ENCODE measurements at places on chromosomes 13 and 19.
A peak's percentile ranks its signal among the peaks of the same experiment; 100 is the strongest.

GRCh38 chr13:98962901-98963590, 14.8 kb downstream of the DOCK9 start:
- H3K27me3 ChIP-seq = no peaks in the 10 kb centered on the region
- DNase-seq = no peak
- H3K4me3 ChIP-seq = no peak overlapping the region
- H3K27ac ChIP-seq = no peak overlapping the region

GRCh38 chr19:6530386-6531162, at the start of gene TNFSF9:
TSS of gene TNFSF9 (plus strand) at chr19:6531026. CDS start at chr19:6531037, 11 bp downstream.
- H3K4me3 ChIP-seq = peak within 1 kb of the TSS; percentile 90
- peak; percentile 77 for DNase-seq
- H3K27ac ChIP-seq = peak within 1 kb of the TSS; percentile 83

GRCh38 chr19:1263188-1263587, 5.9 kb upstream of the CIRBP start:
- H3K4me3 ChIP-seq = peak overlapping the region; percentile 53
- DNase-seq = no peak
- H3K4me1 ChIP-seq = peaks cover 40% of the 10 kb centered on the region
- no peaks in the 10 kb centered on the region for H3K27me3 ChIP-seq
- H3K27ac ChIP-seq = peak overlapping the region; percentile 52

DNA sequence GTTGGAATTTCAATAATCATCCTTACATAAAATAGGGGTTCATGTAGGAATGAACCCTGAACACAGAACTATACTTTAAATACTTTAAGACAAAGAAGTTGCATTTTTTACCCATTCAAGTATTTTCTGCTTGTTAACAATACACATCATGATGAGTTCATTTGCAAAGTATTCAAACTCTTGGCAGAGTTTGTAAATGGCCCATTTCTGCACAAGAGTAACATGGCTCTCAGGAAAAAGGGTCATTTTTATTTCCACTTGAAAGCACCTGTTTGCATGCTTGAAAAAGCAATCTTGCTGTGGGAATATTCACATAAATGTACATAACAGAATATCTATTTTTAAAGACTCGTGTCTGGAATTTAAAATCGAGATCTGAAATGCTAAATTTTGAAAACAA, 18.1 kb downstream of the ESD start:
- H3K4me3 ChIP-seq = no peak overlapping the region
- DNase-seq = no peak
- peaks cover 46% of the 10 kb centered on the region for H3K36me3 ChIP-seq

- no peak overlapping the region for H3K27ac ChIP-seq
- H3K27me3 ChIP-seq = peaks cover 42% of the 10 kb centered on the region
- peaks cover 5% of the 10 kb centered on the region for H3K4me1 ChIP-seq
- no peak for DNase-seq
- H3K4me3 ChIP-seq = no peak overlapping the region
- no peaks in the 10 kb centered on the region for H3K36me3 ChIP-seq
Measured at GRCh38 chr19:11284515-11284914, 11.4 kb upstream of the TSPAN16 start.

- peak overlapping the region; percentile 32 for H3K27ac ChIP-seq
- no peaks in the 10 kb centered on the region for H3K27me3 ChIP-seq
- no peaks in the 10 kb centered on the region for H3K36me3 ChIP-seq
- H3K4me1 ChIP-seq = peaks cover 50% of the 10 kb centered on the region
- H3K4me3 ChIP-seq = no peak overlapping the region
- DNase-seq = no peak
Measured at GRCh38 chr13:75363371-75363770, 118.6 kb downstream of the TBC1D4 start.

- H3K27me3 ChIP-seq = no peaks in the 10 kb centered on the region
- no peaks in the 10 kb centered on the region for H3K36me3 ChIP-seq
- no peak overlapping the region for H3K4me3 ChIP-seq
- no peaks in the 10 kb centered on the region for H3K4me1 ChIP-seq
- DNase-seq = no peak
Measured at GRCh38 chr13:37134411-37135041, 29.1 kb upstream of the CSNK1A1L start.

GRCh38 chr19:53881482-53882390, at the start of gene PRKCG:
TSS of gene PRKCG (plus strand) at chr19:53882197. CDS start at chr19:53882495, 298 bp downstream.
- peaks cover 22% of the 10 kb centered on the region for H3K4me1 ChIP-seq
- no peak within 1 kb of the TSS for H3K27ac ChIP-seq
- H3K36me3 ChIP-seq = peaks cover 8% of the 10 kb centered on the region
- peak within 1 kb of the TSS; percentile 50 for H3K4me3 ChIP-seq
- H3K27me3 ChIP-seq = peaks cover 24% of the 10 kb centered on the region

DNA sequence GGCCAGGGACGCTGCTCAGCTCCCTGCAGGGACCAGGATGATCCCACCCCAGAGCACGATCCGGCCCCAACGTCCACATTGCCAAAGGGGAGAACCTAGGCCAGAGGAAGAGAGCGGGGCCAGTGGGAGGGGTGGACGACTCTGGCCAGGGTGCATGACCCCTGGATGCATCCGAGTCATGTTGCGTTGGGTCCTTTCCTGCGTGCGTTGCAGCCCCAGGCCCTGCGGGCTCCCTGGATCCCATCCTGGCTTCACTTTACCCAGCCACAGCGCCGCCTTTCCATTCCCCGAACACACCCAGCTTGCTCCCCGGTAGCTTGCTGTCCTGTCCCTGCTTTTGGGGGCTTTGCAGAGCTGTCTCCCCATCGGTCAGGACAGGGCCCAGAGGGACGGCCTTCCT, 10.5 kb downstream of the PLIN4 start:
- DNase-seq = no peak
- H3K27me3 ChIP-seq = no peaks in the 10 kb centered on the region
- no peak overlapping the region for H3K4me3 ChIP-seq

GRCh38 chr19:30001301-30001700, 59.3 kb downstream of the URI1 start:
- H3K27ac ChIP-seq = no peak overlapping the region
- no peak overlapping the region for H3K4me3 ChIP-seq
- no peaks in the 10 kb centered on the region for H3K27me3 ChIP-seq
- H3K4me1 ChIP-seq = peaks cover 73% of the 10 kb centered on the region

DNA sequence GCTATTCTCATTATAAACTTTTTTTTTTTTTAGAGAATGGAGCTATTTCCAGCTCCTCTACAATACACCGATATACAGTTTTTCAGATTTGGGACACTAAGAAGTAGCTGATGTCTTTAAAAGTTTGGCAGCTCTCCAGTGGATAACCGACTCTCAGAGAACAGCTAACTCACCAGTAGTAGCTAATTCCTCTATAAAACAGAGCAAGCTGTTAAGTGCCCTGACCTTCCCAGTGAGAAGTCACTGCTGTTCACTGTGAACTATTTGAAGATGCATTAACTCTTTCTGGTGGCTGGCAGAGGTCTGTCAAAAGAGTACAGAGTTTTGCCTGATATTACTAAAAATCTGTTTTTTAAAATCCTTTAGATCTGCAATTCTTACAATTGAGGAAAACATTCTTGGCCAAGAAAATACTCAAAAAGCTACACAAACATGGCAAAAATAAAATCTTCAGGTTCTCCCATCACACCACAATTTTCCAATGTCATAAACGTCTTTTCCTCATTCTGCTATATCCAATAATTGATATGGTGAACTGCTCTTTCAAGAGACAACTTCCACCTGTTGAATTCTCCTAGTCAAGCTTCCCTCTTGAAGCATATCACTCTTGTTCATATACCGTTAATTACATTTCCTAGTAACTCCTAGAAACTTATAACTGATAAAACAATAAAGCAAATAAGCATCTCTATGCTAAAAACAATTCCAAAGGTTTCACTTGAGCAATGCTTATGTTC, 44.2 kb downstream of the TBC1D4 start:
- H3K4me3 ChIP-seq = no peak overlapping the region
- no peaks in the 10 kb centered on the region for H3K4me1 ChIP-seq
- H3K27me3 ChIP-seq = peaks cover 6% of the 10 kb centered on the region
- no peak overlapping the region for H3K27ac ChIP-seq
- DNase-seq = no peak

DNA sequence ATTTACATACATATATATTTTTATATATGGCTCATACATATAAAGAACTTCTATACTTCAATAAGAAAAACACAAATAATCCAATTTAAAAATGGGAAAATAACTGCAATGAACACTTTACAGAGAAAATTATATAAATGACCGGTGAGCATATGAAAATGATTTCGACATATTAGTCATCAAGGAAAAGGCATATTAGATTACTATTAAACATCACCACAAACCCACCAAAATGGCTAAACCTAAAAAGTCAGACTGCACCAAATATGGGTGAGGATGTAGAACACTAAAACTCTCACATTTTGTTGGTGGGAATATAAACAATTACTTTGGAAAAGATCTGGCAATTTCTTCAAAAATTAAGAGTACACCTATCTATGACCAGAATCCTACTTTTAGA, 316.2 kb downstream of the ENOX1 start:
- peaks cover 8% of the 10 kb centered on the region for H3K27me3 ChIP-seq
- no peak for DNase-seq
- no peak overlapping the region for H3K4me3 ChIP-seq
- no peak overlapping the region for H3K27ac ChIP-seq
- no peaks in the 10 kb centered on the region for H3K36me3 ChIP-seq

DNA sequence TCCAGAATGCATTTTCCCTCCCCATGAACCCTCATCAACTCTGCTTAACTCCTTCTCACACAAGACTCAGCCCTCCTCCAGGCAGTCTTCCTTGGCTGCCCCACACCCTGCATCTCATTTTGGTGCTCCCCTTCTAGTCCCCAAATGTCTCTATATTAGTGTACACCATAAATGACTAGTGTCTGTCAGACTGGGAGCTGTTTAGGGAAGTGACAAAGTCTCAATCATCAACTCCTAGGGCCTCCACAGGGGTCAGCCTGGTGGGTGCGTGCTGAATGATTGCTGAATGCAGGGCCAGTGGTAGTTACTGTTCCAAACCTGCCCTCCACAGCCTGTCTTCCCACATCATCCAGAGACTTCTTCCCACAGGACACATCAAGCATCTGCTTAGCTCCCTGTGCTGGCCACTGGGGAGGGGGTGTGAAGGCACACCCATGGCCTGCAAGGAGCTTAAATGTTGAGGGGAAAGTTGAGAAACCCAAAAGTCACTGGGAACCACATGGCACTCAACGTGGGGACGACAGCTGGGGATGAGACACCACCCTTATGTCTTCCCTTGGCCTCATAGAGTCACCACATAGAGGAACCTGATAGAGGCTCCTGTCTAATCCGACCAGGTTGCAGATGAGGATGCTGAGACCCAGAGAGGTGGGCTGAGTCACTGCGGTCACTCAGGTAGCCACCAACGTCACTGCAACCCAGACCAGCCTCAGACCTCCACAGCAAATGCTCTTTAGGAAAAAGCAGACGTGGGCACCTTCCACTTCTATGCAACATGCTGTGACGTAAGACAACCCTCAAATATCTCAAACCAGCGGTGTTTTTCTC, 79.3 kb upstream of the TM9SF2 start:
- H3K4me1 ChIP-seq = peaks cover 72% of the 10 kb centered on the region
- peaks cover 6% of the 10 kb centered on the region for H3K36me3 ChIP-seq
- no peak for DNase-seq
- H3K27ac ChIP-seq = no peak overlapping the region

- DNase-seq = no peak
- H3K4me3 ChIP-seq = no peak overlapping the region
- no peaks in the 10 kb centered on the region for H3K27me3 ChIP-seq
Measured at GRCh38 chr13:75329723-75330122, 152.2 kb downstream of the TBC1D4 start.

DNA sequence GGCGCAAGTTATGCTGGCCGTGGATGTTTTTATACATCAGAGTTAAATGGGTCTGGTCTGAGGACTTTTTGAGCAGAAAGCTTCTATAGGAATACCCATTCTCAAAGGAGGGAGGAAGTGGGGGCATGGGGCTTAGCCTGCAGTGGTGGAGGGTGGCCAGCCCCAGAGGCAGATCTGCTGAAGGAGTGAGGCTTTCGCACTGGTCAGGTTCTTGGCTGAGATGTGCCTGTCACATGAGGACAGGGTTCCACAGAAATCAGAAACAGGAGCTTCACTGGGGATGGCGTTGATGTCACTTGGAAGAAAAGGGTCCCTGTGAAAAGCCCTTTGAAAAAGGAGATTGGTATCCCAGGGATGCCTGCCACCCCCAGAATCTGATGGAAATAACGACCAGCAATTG, 100.7 kb upstream of the MCF2L start:
- no peak for DNase-seq
- no peak overlapping the region for H3K4me3 ChIP-seq
- H3K36me3 ChIP-seq = peaks cover 33% of the 10 kb centered on the region
- no peaks in the 10 kb centered on the region for H3K27me3 ChIP-seq

- DNase-seq = no peak
- H3K4me1 ChIP-seq = no peaks in the 10 kb centered on the region
- H3K27me3 ChIP-seq = no peaks in the 10 kb centered on the region
- H3K27ac ChIP-seq = no peak overlapping the region
- H3K36me3 ChIP-seq = no peaks in the 10 kb centered on the region
Measured at GRCh38 chr13:35014606-35015213, 72.6 kb downstream of the NBEA start.

DNA sequence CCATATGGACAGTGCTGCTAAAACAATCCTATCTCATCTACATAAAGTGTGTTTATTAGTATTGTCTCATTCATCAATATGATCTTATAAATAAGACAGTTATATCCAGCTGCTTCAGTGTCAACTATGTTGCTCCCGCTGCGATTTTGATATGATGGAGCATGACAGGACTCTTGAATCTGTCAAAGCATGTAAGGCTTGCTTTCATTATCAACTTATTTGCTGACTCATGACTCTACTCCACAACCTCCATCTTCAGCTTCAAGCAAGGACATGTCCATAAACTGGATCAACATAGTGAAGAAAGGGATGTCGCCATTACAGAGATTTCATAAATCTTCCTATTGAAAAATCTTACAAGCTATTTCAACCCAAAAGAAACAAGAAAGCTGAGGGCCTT, 2812.6 kb downstream of the PCDH9 start:
- H3K4me1 ChIP-seq = no peaks in the 10 kb centered on the region
- H3K4me3 ChIP-seq = no peak overlapping the region
- no peaks in the 10 kb centered on the region for H3K36me3 ChIP-seq
- no peak overlapping the region for H3K27ac ChIP-seq
- H3K27me3 ChIP-seq = no peaks in the 10 kb centered on the region

DNA sequence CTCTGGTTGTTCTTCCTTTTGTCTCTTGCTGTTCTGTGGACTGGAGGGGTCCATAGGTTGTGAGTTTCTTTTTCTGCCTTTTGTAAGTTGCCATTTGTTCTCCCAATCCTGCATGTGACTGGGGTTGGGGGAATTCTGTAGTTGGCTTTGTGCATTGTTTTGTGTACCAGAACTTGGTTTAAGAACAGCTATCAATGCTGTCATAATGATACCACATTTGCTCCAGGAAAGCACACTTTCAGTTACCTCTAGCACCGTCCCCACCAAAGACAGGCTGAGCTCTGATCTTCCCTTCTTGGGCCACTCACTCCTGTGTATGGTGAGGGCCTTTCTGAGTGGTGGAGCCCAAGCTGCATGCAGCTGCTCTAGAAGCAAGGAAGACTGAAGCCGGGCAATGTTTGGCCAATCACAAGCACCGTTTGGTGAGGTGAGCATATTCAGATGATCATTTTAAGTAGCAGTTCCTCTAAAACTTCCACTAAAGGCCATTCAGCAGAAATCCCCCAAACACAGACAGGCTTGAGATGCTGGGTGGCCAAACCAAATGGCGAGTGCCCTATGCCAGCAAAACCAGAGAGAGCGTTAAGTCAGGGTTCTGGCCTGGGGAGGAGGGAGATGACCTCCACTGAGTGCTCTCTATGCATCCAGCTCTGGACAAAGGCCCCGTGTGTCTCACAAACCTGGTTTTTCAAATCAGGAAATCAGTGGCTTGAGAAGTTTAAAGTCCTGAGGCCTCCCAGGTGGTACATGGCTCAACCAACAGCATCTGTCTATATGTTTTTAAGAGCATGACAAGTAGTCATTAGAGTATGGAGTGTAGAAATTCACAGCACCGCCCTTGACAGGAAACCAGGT, 120.7 kb upstream of the SPATA13 start:
- H3K27ac ChIP-seq = peak overlapping the region; percentile 85
- peak overlapping the region; percentile 9 for H3K4me3 ChIP-seq
- no peak for DNase-seq
- no peaks in the 10 kb centered on the region for H3K36me3 ChIP-seq

Measured in activated T-helper 1 cell treated with anti-CD3 and anti-CD28 coated beads, Interleukin-12 subunit alpha, Interleukin-12 subunit beta, Interleukin-2, Interleukin-4 antibody, amounts not matched to agents 30 ng/mL and 10 ng/mL and 1 ng/mL, durations not matched to agents 14 hours and 24 hours and 36 hours (primary cell).